Esophagus mucosa (tissue), 1 donor: ENCODE measurements at places on chromosomes 6 and 20. TPM values are rescaled to one million over a fixed set of nuclear protein-coding genes. Genes with fewer than 3 reads are reported as not detected.

- ATAC-seq: peak; percentile 68
Measured at GRCh38 chr20:31861385-31862156, 8.8 kb downstream of the DUSP15 start.

RIPPLY2 gene
- not detected for total RNA-seq

- peak; percentile 95 for ATAC-seq
Measured at GRCh38 chr20:25223179-25223661, 24.7 kb upstream of the PYGB start.

GRCh38 chr6:14423330-14423729, 305.8 kb downstream of the CD83 start:
- ATAC-seq: peak; percentile 57

GRCh38 chr20:54649511-54649962, 174.1 kb downstream of the DOK5 start:
- ATAC-seq: peak; percentile 81

POM121L2 gene
- not detected for total RNA-seq

DNA sequence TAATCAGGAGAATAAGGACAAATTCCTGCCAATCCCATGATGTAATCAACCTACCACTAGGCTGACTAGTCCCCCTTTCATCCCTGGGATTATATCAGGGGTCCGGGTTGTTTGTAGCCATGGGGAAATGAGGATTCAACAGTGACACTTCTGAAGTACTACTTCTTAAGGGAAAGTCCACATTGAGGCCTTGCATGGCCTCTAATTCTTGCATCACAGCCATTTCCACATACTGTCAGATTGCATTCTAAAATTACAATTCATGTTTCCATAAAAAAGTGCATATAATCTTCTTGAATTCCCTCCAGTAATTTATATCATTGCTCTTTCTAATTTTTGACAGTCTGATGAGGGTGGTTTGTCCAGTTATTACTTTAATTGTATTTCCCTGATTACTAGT, 184.2 kb downstream of the PHF3 start:
- ATAC-seq: no peak

BPIFB2 gene
- 2.0 TPM for total RNA-seq

HSPA12B gene
- total RNA-seq: 1.2 TPM

TEAD3 gene
- total RNA-seq: 21.7 TPM

DNA sequence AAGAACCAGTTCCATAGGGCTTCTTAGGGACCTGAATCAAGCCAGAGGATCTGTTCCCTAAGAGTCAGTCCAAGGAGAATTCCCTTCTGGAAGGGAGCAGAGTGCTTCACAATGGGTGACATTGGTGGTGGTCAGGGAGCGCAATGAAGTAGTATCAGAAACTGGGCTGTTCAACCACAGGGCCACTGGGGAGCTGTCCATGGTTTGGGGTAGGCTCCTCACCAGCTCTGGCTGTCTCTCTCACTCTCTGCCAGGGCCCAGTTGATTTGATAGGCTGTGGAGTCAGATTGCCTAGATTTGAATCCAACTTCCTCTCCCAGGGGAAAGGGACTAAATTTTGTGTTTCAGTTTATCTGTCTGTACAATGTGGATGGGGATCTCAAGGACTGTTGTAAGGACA, 36.7 kb upstream of the CHD6 start:
- ATAC-seq: peak; percentile 35
